Lung (tissue), 17 donors: ENCODE measurements at places on chromosomes 7 and 10. TPM values are rescaled to one million over a fixed set of nuclear protein-coding genes. Genes with fewer than 3 reads are reported as not detected.

- no peak for DNase-seq
Observed at GRCh38 chr10:2202401-2202800, 465.1 kb upstream of the ADARB2 start.

DNA sequence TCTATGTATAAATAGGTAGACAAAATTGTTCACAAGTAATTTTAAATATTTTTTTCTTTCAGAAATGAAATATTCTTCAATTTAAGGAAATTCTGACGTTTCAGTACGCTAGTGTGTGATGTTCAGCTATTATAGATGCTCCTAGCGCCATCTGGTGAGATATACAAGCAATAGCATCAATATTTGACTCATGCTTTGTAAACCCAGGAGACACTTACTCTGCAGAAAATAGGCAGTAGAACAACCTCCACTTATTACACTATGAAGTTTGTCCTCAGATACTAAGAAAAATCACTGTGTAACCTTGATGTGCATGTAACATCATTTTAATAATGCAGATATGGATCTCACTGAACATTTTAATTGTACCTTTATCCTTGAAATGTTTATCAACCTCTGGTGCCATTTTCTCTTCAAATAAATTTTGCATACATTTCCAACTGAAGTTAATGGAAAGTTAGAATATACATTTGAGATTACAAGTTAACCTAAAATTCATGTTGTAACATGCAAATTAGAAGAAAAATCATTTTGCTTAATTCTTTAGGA, 151.5 kb upstream of the FAM3C start:
- peak; percentile 73 for DNase-seq

DNA sequence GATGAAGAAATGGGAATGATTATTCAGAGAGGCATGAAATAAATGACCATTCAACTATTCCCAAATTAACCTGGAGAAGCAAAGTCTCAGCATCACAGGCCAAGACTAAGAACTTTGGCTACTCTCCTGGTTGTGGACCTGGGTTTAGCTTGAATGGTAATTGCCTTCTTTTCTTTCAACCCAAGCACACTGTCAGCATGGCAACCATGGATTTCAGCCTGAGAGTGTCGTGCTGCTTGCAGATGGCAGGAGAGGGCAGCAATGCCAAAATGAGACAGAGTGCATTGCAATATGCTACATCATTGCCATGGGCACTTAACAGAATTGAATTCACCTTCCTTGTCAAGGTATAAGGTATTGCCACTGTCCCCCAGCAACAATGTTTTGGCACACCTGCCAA, 767.2 kb downstream of the REEP3 start:
- no peak for DNase-seq

DNA sequence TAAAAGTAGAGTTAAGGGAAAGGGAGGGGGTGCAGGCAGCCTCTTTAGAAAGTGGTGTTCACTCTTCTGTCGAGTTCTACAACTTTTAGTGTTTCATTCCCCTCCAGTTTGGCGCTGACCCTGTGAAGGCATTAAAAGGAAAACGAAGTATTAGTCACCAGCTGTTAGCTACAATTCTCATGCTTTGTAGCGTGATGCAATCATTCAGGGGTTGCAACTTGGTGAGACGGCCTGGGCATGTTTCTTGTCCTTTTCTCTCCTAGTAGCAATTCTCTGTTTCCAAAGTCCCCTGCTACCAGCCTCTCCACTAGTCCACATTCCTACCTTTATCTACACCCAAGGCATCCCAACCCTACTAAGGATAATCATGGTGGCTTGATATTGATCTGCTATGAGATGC, 33.7 kb upstream of the DGKI start:
- DNase-seq = no peak

DNA sequence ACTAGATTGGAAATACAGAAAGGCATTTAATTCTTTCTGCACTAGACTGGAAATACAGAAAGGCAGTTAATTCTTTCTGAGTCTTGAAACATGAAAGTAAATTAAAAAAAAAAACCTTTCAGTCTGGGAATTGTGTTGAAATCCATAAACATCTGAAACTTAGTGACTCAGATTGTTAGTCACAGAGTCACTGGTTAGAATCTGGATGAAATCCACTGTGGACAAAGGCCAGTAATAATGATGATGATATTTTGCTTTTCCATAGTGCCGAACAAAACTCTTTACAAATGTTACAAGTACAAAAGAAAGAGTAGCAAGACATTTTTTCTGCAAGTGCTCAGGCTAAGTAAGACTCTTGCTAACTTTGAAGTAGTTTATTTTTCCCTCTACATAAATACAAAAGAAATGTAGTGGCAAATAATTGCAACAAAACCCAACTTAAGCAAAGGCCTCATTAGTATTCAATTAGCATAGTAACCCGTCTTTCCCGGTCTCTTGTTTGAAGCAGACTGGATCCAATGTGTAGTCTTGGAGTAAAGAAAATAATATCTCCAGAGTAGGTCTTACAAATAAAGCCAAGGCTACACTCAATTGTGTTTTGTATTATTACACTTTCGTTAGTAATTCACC, 5.8 kb upstream of the PRTFDC1 start:
- no peak for DNase-seq

DNA sequence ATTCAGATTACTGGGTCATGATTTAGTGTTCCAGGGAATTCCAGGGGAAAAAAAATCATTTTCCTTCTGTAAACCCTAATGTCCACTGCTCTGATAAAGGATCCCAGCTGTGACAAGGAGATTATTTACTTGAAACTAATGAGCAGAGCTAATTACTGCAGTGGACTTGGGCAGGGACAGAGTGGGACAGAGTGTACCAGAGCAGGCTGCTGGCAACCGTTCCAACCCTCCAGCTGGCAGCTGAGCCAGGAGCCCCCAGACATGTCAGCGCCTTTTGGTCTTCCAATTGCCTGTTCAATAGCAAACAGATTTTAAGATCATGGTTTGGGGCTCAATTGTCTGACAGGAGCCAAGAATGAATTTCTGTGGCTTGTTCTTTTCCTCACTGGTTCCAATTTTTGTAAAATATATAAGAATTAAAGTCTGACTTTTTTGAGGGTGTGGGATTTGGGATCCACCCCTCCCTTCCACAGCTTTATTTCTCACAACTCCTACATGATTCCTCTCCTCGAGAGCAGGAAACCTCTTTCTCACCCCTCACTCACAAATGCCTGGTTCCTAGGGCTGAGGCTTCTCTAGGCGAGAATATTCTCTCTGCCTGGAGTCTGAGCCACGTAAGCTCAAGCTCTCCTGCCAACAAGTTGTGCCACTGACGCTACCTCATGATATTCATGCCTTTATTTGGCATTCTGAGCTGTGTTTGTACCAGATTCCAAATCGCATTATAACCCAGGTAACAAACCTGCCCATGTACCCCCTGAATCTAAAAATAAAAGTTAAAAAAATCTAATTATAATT, 20.6 kb upstream of the FAM180A start:
- peak; percentile 33 for DNase-seq

DNA sequence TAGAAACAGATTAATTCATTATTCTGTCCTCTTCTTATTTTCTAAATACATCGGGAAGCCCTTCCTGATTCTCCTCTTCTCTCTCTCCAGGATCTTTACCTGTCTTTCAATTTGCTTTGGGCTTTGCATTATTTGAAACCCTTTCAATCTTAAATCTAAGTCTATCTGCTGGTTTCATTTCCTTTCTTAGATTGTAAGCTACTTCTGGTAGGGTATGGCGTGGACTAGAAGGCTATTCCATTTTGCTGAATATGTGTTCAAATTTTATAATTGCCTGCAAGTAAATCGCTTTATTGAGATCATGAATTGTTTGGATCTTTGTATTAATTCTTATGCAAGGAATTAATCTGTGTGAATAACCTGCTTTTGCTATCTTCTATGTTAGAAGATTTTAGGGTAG, 11.1 kb downstream of the STAM start:
- DNase-seq = no peak

- DNase-seq = no peak
Observed at GRCh38 chr10:7173948-7174347, 236.9 kb downstream of the SFMBT2 start.

- peak; percentile 72 for DNase-seq
Observed at GRCh38 chr7:51067757-51068156, 248.9 kb downstream of the COBL start.

DNA sequence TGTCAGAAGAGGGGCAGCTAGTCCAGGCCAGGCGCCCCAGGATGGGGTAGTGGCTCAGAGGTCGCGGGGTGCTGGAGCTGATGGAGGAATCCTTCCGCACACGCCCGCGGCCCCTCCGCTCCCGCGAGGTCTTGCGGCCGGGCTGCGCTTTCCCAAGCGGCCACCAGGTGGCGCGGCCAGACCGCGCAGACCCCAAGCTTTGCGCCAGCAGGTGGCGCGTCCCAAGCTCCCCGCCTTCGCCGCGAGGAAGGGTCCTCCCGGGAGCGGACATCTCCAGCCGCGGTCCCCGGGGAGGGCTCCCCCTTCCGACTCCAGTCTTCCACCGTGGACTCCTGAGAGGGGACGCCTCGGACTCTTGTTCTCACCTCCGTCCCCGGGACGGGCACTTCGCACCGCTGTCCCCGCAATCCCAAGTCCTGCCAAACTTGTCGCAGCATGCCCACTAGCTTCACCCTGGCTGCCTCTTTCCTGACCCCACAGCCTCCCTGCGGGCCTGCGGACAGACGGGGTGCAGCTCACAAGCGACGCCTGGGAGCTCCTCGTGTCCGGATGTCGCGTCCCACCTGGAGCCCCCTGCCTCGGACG, 19.4 kb downstream of the KCNK18 start:
- peak; percentile 62 for DNase-seq

DNA sequence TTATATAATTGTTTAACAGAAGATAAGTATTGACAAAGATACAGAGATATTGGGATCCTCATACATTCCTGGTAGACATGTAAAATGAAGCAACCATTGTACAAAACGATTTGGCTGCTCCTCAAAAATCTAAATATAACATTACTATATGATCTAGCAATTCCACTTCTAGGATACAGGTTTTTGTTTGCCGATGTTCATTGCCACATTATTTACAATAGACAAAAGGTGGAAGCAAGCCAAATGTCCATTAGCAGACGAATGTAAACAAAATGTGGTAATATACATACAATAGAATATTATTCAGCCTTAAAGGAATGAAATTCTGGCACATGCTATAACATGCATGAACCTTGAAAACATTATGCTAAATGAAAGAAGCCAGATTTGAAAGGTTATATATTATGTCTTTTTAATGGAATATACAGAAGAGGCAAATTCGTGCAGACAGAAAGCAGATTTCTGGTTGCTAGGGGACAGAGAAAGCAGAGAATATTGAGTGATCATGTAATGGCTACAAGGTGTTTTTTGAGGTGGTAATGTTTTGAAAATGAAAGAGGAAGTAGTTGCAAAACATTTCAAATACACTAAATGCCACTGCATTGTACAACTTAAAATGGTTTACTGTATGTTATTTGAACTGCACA, 44.9 kb downstream of the POLR1F start:
- DNase-seq = peak; percentile 6

- DNase-seq = peak; percentile 58
Observed at GRCh38 chr7:33885290-33886148, 19.8 kb upstream of the BMPER start.

GRCh38 chr7:157662110-157662791, 325.4 kb downstream of the DNAJB6 start:
- DNase-seq = no peak

DNA sequence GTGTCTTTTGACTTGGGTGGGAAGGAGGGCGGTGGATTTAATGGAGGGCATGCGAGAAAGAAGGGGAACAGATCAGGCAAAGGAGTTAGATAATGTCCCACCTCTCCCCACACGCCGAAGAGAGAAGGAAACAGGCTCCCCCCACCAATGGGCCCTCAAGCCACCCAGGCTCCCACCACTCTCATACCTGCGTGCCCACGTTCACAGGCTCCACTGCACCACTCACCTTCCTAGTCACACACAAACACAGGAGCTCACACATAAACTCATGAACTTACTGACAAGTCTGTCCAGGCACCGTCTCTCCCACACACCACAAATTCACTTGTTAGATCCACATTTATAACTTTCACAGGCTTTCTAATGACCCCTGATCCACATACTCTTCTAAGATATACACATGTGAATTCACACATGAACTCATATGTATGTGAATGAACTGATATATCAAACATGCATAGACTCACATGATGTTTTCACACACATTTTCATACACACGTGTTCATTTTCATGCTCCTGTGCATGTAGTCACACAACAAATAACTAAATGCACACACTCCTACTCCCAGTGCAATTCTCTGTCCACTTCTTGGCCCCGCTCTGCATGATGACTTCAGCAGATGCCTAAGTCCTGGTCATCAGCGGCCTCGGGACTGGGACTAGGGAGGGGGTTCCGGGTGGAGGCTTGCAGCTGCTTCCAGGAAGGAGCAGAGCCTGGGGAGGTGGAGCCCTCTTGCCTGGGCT, 1.5 kb downstream of the LZTS2 start:
- peak; percentile 95 for DNase-seq

DNA sequence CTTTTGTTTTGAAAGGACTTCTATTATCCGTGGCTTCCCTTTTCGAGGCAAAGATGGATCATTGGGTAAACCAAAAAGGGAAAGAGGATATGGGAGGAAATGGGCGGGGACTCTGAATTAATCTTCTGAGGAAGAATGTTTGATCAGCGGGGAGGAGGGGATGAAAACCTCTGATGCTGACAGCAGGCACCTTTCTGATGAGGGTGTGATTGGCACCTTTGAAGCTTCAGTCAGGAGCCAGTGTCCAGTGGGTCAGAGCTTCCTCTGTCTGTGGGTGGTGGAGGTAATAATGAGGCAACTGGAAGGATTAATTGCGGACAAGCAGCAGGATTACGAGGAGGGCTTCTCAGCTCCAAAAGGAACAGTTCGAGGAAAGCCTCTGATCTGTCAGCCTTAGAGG, 877.6 kb downstream of the LRMDA start:
- DNase-seq = peak; percentile 40

DNA sequence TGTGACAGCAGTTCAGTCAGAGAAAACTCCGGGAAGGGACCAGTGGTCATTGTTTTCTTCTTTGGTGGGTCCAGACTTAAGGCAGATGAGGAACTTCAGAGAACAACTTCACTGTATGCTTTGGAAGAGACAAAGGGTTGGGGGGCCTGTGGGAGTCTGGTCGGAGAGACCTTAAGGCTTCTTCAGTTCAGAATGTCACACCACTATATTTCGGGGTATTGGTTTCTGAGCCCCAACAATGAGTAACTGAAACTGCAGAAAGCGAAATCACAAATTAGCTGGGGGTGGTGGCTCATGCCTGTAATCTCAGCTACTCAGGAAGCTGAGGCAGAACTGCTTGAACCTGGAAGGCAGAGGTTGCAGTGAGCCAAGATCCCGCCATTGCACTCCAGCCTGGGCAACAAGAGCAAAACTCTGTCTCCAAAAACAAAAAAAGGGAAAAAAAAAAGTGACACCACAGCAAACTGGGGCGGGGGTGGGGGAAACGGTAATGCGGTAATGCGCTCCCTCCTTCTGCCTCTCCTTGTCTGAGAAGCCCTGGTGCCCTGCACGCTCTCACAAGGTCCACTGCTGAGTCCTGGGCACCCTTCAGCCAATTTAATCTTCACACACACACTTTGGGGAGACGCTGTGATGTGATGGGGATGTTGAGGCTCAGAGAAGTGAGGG, 2.2 kb upstream of the ADIRF start:
- no peak for DNase-seq

- DNase-seq = peak; percentile 76
Observed at GRCh38 chr10:12844811-12845483, 156.6 kb downstream of the CCDC3 start.

Gene UPK3BL1
- total RNA-seq = 27.0 TPM

Gene NAT16
- not detected for total RNA-seq

Gene MAD1L1
- 54.9 TPM for total RNA-seq

Gene PRLHR
- not detected for total RNA-seq

Gene EPO
- not detected for total RNA-seq

Gene EBF3
- total RNA-seq = not detected

Gene HTR7
- total RNA-seq = 0.18 TPM

Gene SCIN
- total RNA-seq = 16.4 TPM

Gene FFAR4
- total RNA-seq = 4.7 TPM
